Activated T-helper 1 cell treated with anti-CD3 and anti-CD28 coated beads, Interleukin-2, amount 50 U/mL, for 16 hours (primary cell): ENCODE measurements at places on chromosomes 3 and 15.

GRCh38 chr15:63986751-63987341 lies 59.4 kb downstream of the DAPK2 start:
- DNase-seq: no peak

- DNase-seq: no peak
Measured at GRCh38 chr3:193564012-193564411, 9.3 kb upstream of the ATP13A4 start.

- no peak for DNase-seq
Measured at GRCh38 chr3:56294286-56294685, 174.0 kb downstream of the ERC2 start.

DNA sequence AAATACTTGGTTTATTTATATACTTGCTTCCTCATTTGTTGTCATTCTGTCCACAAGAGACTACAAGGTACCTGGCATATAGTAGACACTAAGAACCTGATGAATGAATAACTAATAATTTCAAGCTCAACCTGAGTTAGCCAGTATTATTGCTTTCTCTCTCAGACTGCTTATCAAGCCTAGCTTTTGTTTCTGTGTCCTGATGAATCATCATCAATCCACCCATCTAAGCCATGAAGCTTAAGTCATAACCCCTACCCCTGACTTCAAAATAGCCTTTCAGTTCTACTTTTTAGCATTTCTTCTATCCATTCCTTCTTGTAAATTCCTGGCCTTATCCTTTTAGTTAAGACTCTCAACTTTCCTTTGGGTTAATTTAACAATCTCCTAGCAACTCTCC lies 420.8 kb downstream of the EPHA6 start:
- no peak for DNase-seq

- DNase-seq: no peak
Measured at GRCh38 chr15:39817892-39818291, 35.3 kb upstream of the FSIP1 start.

DNA sequence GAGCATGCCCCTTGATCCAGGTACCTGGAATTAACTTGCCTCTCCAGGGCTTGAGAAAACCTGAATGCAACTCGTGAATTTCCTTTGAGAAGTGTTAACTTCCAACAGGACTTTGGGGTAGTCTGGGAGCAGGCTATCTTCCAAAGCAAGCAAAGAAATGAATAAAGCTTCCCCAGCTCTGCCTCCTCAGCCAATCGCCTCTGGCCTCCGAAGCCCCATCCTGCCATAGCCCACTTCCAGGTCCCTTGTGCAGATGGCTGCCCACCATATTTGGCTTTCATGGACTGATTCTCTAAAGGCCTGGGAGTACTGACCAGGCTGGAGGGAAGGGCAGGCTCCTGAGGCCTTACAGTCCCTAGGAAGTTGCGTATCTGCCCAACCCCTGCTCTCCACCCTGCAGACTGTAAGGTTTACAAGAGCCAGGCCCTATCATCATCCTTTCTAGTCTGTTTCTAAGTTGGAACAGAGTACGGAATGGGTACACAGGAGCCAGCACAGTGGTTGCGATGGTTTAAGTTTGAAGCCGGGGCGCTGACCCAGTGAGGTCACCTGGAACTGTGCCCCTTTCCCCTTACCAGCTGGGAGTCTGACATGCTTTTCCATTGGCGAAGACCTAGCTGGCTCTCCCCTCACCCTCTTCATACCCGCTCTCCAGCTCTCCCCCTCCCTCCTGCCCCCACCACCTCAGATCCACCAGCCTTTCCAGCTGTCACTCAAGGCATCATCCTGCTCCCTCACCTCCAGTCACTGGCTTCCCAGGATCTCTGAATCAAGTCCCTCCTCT lies 1.1 kb upstream of the PML start:
- no peak for DNase-seq

- no peak for DNase-seq
Measured at GRCh38 chr3:184654375-184654774, 57.5 kb downstream of the MAGEF1 start.

GRCh38 chr3:119329551-119329950 lies 35.4 kb downstream of the ARHGAP31 start:
- DNase-seq: no peak

- no peak for DNase-seq
Measured at GRCh38 chr15:39304201-39304841, 276.6 kb upstream of the THBS1 start.

- DNase-seq: no peak
Measured at GRCh38 chr3:195263925-195264600, 6.9 kb downstream of the XXYLT1 start.

DNA sequence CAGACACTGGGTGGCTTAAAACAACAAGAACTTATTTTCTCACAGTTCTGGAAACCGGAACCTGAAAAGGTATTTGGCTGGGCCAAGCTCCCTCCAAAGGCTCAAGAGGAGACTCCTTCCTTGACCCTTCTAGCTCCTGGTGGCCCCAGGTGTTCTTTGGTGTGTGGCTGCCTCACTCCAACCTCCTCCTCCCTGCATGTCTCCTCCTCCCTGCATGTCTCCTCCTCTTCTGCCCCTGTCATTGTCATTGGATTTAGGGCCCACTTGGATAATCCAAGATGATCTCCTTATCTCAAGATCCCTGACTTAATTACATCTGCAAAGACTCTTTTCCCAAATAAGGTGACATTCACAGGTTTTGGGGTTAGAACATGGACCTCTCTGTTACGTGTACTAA lies 69.8 kb upstream of the MFGE8 start:
- no peak for DNase-seq

DNA sequence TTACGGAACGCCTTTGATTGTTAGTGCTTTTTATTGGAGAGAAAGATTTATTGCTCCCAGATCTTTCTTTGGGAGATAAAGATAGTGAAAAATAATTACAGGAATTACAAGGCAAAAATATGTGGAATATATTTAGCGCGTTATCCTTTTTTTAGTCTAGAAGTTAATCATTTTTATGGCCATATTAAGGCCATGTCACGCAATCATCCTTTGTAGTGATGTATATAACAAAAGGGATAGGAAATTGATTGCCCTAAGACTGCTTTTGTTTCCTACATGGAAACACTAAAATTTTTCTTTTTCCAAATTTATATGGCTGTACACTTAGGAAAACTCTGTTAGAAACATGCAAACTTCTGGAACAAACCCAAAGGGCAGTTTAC lies 1.5 kb downstream of the TRPC1 start:
- DNase-seq: no peak

GRCh38 chr3:179706233-179706632 lies 53.4 kb downstream of the USP13 start:
- DNase-seq: no peak

- DNase-seq: no peak
Measured at GRCh38 chr3:188233320-188233719, 79.4 kb downstream of the LPP start.

DNA sequence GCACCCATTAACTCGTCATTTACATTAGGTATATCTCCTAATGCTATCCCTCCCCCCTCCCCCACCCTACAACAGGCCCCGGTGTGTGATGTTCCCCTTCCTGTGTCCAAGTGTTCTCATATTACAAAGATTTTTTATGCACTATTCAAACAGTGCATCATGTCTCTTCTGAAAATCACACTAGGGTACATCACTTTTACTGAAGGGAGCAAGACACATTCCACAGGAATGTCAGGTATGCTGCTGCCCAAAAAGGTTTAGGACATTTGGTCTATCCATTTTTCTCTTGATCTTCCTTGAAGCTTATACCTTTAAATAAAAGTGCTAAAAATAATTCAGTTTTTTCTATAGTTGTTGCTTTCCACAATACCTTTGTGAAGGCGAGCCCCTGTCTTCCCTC lies 9.2 kb upstream of the EPHA3 start:
- DNase-seq: no peak

GRCh38 chr3:196202516-196202970 lies 8.7 kb downstream of the ZDHHC19 start:
- no peak for DNase-seq

GRCh38 chr15:34783431-34783830 lies 11.9 kb downstream of the ACTC1 start:
- DNase-seq: no peak

DNA sequence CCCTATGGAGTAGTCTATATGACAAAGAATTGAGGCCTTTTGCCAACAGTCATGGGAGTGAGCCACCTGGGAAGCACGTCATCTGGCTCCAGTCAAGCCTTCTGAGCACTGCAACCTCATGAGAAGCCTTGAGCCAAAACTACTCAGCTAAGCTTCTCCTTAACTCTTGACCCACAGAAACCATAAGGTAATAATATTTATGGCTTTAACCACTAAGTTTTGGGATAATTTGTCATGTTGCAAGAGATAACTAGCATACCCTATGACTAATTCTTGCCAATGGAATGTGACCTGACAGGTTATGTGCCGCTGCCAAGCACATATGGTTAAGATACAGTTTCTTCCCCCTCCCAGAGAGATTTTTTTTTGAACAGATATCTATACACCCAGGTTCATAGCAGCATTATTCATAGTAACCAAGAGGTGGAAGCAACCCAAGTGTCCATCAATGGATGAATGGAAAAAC lies 11.8 kb upstream of the SLC6A11 start:
- DNase-seq: no peak

- no peak for DNase-seq
Measured at GRCh38 chr3:24199775-24200247, 254.7 kb downstream of the NR1D2 start.

DNA sequence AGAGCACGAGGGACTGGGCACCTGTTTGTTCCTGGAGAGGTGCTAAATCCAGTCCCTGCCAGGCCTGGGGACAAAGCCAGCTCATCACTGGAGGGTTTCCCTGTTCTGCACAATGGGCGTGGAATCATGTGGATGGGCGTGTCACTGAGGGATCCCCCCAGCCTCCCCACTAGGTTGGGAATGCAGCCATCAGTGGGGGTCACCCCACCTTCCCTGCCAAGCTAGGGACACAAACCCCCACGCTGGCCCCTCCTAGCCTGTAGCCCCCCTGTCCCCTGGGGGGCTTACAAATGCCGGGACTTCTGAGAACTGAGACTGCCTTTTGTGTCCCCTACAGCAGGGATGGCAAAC lies 61.9 kb downstream of the NSMCE3 start:
- DNase-seq: no peak

DNA sequence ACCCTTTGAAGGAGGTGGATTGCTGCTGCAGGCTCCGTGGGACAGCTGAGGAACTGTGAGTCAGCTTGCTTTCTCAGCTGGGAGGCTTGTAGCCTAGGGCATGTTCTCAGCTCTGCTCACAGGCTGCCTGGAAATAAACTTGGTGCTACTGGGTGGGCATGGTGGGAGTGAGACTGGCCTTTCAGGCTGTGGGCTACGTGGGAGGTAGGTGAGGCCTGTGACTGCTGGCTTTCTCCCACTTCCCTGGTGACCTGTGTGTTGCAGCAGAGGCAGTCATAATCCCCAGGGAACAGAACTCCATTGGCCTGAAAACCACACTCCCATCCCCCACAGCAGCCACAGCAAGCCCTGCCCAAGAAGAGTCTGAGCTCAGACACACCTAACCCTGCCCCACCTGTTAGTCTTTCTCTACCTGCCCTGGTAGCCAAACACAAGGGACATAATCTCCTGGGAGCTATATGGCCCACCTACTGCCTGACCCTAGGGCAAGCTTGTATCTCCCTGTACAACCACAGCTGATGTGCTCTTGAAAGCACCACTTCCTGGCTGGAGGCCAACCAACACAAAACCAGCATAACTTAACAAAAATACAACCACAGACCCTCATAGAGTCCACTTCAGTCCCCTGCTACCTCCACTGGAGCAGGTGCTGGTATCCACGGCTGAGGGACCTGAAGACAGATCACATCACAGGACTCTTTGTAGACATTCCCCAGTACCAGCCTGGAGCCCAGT lies 236.5 kb downstream of the SQOR start:
- no peak for DNase-seq
